ENCODE measurements at places on chromosomes 5 and 9.
A peak's percentile ranks its signal among the peaks of the same experiment; 100 is the strongest.

DNA sequence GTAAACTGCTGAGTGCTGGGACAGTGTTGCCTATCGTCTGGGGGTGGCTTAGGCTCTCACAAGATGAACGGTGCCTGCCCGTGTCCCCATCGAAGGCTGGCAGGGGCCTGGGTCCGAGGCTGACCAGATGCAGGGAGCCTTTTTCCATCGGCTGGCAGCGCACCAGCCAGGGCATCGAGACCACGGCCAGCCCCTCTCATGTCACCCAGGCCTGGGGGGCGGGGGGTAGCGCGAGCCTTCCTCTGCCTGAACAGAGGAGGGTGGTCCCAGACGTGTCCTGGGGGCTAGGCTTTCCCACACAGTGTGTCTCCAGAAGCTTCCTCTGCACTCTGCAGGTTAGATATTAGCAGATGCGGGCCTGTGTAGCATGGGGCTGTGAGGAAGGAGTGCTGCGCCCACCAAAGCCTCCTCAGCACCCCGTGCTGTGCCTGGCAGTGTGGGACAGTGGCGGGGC is 17.3 kb downstream of the FGD3 start:
- no peak for DNase-seq

GRCh38 chr5:176532795-176533194 is 4.4 kb downstream of the RNF44 start:
- DNase-seq = no peak

DNA sequence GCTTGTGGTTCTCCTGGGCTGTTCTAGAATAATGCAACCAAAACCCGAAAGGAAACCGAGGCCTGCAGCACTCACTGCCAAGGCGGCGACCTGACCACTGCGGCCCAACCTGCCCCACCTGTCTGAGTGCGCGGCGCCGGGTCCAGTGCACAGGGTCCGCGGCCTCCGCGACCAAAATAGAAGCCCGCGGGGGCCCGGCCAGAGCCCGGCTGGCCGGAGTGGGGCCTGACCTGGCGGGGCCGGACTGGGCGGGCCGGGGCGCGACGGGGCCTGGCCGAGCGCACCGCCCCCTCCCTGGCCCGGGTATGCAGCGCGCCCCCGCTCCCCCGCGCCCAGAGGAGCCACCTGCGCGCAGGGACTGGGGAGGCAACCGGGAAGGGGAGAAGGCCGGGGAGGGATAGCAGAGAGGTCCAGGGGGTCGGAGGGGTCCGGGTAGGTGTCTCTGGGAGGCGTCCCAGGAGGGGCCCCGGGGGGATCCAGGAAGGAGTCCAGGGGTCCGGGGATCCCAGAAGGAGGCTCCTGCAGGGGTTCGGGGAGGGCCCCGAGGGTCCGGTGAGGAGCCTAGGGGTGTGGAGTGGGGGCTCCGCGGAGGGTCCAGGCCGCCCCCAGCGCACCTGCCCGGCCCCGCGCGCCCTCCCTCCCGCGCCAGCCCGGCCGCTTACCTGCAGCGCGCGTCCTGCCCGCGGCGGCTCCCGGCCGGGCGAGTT is 503 bp downstream of the SEMA4D start:
- no peak for DNase-seq

- DNase-seq = no peak
These were observed 10.3 kb downstream of the PTPA start for GRCh38 chr9:129121483-129121882.

GRCh38 chr5:124237206-124237695 is 509.2 kb downstream of the ZNF608 start:
- no peak for DNase-seq

- no peak for DNase-seq
These were observed 142.7 kb downstream of the PIP5K1B start for GRCh38 chr9:68847765-68848164.

DNA sequence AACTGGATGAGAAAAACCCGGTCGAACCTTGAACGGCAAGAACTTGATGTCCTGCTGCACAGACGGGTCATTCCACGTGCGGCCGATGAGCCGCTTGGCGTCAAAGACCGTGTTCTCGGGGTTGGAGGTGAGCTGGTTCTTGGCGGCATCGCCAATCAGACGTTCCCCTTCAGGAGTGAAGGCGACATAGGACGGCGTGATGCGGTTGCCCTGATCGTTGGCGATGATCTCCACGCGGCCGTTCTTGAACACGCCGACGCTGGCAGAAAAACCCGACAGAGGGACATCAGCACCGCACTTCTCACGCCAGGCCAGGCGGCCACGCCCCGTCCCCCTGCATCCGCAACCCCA is 519 bp downstream of the HSPA5 start:
- DNase-seq = peak; percentile 39

DNA sequence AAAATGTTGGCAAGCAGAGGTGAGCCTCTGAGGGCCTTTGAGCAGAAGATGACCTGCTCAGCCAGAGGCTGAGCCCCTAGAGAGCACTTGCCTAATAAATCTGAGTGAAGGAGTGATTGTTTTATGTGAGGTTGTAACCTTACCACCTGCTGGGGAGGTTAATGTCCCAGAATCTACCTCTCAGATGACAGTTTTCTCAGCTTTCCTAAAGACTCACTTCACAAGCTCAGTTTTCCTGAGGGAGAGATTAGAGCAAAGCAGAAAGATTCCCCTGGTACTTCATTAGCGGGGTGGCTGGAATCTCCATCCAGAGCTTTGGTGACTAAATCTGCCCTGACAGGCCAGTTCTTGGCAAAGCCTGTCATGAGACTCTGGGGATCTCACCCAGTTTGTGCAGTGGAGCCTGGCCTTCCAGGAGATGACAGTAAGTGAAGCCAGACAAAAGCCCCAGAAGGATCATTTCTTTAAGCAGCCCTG is 48.8 kb upstream of the GALNT10 start:
- DNase-seq = peak; percentile 65

DNA sequence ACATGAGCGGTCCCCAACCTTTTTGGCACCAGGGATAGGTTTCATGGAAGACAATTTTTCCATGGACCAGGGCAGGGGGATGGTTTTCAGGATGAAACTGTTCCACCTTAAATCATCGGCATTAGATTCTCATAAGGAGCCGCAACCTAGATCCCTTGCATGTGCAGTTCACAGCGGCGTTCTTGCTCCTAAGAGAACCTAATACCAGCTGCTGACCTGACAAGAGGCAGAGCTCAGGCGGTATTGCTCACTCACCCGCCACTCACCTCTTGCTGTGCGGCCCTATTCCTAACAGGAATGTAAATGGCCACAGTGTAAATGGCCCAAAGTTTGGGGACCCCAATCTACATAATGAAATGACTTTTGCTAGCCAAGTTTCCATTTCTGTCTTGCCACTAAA is 3.1 kb upstream of the PLIN2 start:
- no peak for DNase-seq

DNA sequence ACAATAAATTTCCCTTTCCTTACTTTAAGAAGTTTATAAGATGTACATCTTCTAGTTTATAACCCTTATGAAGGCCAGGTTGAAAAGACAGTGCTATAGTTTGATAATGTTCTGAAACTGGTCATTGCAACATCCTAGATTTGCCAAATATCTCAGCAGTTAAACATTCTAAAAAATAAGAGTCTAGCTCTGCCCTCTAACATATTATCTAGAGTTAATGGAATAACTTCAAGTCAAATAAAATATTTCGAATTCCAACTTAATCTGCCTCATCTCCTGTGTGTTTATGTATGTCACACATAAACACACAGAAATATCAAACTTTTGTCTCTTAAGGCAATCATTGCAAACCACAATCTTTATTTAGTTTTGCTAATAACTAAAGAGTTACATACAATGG is 796.6 kb downstream of the TLE1 start:
- no peak for DNase-seq

GRCh38 chr5:73781107-73781768 is 155.2 kb downstream of the ARHGEF28 start:
- DNase-seq = no peak

DNA sequence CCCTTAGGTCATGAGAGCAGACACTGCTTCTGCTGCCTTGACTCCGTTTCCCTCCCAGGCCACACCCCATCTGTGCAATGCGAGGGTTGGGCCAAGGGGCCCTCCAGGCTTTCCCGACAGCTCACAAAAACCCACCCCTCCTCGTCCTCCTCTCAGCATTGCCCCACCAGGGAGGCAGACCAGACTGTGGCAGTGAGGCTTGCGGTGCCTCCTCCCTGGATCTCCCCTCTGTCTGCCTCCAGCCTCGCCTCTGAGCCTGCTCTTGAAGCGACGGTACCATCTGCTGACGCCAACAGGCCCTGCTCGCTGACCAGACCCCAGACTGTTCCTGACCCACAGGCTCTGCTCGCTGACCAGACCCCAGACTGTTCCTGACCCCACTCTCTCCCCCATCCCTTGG is 99.2 kb upstream of the CACNA1B start:
- no peak for DNase-seq

DNA sequence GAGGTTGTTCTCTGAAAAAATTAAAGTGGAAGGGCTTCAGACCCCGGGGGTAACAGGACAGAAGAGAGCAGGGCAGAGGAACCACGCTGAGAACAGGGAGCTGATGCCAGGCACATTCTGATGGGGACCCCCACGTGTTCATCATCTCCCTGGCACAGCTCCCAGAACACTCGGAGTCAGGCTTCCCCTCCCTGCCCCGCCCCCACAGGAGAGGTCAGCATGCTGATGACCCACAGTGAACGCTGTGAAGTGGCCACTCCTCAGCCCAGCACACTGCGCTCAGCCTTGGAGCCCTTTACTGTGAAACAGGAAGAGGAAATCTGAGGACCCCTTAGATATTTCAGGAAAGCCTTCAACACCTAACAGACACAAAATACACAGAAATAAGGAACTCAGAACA is 16.4 kb downstream of the RETREG1 start:
- no peak for DNase-seq

DNA sequence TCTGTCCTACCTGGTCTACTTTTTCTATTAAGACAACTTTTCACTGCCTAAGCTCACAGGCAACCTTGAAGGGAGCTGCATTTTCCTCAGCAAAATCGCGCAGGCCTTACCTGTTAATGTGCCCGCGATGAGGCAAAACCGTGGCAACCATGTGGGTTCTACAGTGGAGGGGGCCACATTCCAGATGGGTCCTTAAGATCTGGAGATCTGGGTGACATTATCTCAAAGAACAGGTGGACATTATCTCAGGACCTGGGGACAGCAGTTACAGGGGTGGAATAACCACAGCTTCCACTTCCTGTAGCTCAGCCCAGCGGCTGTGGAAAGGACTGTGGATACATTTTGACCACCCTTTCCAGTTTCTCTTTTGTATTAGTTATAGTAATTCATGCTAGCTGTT is 112.8 kb upstream of the PTCH1 start:
- no peak for DNase-seq

DNA sequence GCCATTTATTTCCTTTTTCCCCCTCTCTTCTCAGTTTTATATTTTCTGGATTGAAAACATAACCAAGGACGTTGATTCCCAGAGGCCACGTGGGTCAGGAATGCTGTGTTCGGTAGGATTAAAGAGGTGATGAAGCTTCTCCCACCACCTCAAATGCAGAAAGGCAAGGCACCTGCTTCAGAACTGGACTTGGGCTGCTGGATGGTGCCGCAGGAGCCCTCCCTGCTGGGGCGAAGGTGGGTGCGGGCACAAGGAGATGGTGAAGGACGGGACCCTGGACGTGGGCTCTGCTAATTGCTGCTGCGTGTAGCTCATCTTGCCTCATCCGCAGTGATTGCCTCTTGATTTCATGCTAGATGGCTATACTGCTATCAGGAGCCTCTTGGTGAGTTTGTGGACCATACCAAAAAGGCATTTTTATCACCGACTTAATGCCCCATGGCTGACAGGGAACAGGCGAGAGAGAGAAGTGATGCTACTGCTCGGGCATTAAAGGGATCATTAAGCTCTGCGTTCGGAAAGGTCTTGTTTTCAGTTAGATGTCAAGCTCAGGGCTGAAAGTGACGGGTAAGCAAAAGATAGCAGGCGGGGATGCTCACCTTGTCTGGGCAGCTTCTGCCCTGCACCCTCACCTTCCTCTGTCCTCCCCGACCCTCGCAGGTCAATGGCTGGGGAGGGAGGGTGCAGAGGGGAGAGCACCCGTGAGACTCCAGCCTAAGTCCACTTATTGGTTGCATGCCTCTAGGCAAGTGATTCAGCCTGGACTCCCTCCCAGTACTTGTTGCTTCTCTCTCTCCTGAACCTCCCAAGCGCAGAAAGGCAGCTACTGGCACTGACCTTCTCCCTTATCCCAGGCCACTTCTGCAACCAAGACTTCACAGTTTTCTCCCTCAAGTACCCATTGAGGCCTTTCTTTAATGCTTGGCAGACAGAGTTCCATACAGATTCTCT is 71.6 kb upstream of the FSTL4 start:
- DNase-seq = peak; percentile 27

DNA sequence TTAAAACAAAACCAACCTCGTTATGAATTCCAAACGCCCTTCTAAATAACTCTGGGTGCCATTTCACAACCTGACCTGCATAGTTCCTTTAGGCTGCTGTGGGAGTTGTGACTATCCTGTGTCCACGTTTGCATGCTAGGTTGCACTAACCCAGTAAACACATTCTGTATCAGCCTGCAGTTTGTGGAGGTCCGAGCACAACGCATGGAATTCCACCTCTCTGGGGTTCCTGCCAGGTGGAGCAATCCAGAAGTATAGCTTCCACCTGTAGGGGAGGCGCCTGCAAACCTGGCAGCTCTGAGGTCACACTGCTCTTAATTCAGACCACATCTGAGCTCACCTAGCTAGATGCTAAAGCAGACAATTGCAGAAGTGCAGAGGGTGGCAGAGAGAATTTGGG is 57.2 kb downstream of the MARCHF3 start:
- no peak for DNase-seq

- no peak for DNase-seq
These were observed 43.6 kb upstream of the SARDH start for GRCh38 chr9:133781828-133782135.
